ENCODE measurements at places on chromosomes 7 and 10. TPM values are rescaled to one million over a fixed set of nuclear protein-coding genes. Genes with fewer than 3 reads are reported as not detected.
A peak's percentile ranks its signal among the peaks of the same experiment; 100 is the strongest.

FAM13C gene
- not detected for total RNA-seq

GIMAP7 gene
- total RNA-seq = 46.9 TPM

ITGA8 gene
- total RNA-seq = not detected

SLC39A12 gene
- total RNA-seq = not detected

KIAA1217 gene
- 6.4 TPM for total RNA-seq

FKBP6 gene
- total RNA-seq = not detected

OLAH gene
- total RNA-seq = 0.44 TPM

UBTD1 gene
- total RNA-seq = 1.8 TPM

EPC1 gene
- total RNA-seq = 37.8 TPM

DDX50 gene
- total RNA-seq = 55.0 TPM

FAM25A gene
- not detected for total RNA-seq

GIMAP5 gene
- 53.8 TPM for total RNA-seq

PRLHR gene
- total RNA-seq = not detected

ALOX5 gene
- 3.1 TPM for total RNA-seq

DNA sequence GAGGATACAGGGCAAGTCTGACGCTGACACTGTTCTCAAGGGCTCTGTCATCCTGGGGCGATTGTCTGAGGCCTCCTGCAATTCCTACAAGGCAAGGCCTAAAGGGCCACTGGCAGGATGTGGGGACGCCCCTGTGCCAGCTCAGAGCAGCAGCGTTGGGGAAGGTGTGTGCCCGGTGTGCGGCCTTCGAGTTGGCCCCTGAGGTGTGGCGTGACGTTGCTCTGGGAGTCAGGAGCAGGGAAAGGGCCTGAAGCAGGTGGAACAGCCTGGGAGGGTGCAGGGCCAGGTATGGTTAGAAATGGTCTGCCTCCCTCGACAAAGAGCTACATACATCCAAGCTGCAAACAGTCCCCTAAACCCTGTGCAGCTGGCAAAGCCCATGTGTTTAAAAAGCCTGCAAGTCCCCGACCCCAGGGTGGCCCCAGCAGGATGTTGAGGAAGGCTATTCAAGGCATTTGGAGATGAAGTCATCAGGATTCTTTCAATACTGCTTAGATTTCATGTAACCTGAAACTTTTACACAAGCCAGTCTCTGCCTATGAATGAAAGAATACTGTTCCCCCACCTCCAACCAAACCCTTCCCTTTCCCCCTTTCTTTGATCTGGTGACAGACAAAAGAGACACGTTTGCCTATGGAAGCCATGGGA is 142.5 kb upstream of the TNS3 start:
- H3K27ac ChIP-seq = no peak overlapping the region
- no peak for DNase-seq
- H3K36me3 ChIP-seq = no peaks in the 10 kb centered on the region
- peaks cover 2% of the 10 kb centered on the region for H3K27me3 ChIP-seq

GRCh38 chr10:43128958-43129706 is 9.1 kb upstream of the CSGALNACT2 start:
- peaks cover 85% of the 10 kb centered on the region for H3K4me1 ChIP-seq
- H3K36me3 ChIP-seq = peaks cover 3% of the 10 kb centered on the region
- H3K4me3 ChIP-seq = peak overlapping the region; percentile 40
- peak overlapping the region; percentile 67 for H3K27ac ChIP-seq
- no peaks in the 10 kb centered on the region for H3K27me3 ChIP-seq

- no peaks in the 10 kb centered on the region for H3K4me1 ChIP-seq
- H3K36me3 ChIP-seq = no peaks in the 10 kb centered on the region
- H3K27ac ChIP-seq = no peak overlapping the region
- no peak overlapping the region for H3K4me3 ChIP-seq
- DNase-seq = no peak
- peaks cover 26% of the 10 kb centered on the region for H3K27me3 ChIP-seq
Observed at GRCh38 chr10:15725603-15726002, 5.9 kb upstream of the ITGA8 start.

- no peak for DNase-seq
- peaks cover 14% of the 10 kb centered on the region for H3K27me3 ChIP-seq
- peaks cover 23% of the 10 kb centered on the region for H3K4me1 ChIP-seq
- H3K4me3 ChIP-seq = peak overlapping the region; percentile 77
- H3K36me3 ChIP-seq = peaks cover 12% of the 10 kb centered on the region
Observed at GRCh38 chr7:149458235-149458634, 2.6 kb downstream of the ZNF777 start.

GRCh38 chr10:133557381-133557780 is 8.0 kb downstream of the SYCE1 start:
- H3K27ac ChIP-seq = no peak overlapping the region
- no peak for DNase-seq
- no peaks in the 10 kb centered on the region for H3K36me3 ChIP-seq
- H3K4me3 ChIP-seq = no peak overlapping the region

GRCh38 chr10:23457632-23458417 is 18.9 kb downstream of the OTUD1 start:
- no peak overlapping the region for H3K4me3 ChIP-seq
- no peak overlapping the region for H3K27ac ChIP-seq
- no peaks in the 10 kb centered on the region for H3K4me1 ChIP-seq
- peaks cover 7% of the 10 kb centered on the region for H3K27me3 ChIP-seq
- no peak for DNase-seq

GRCh38 chr7:71385330-71385729 is 253.4 kb downstream of the GALNT17 start:
- no peaks in the 10 kb centered on the region for H3K36me3 ChIP-seq
- H3K27ac ChIP-seq = no peak overlapping the region
- no peak for DNase-seq
- H3K4me1 ChIP-seq = no peaks in the 10 kb centered on the region
- H3K27me3 ChIP-seq = no peaks in the 10 kb centered on the region

DNA sequence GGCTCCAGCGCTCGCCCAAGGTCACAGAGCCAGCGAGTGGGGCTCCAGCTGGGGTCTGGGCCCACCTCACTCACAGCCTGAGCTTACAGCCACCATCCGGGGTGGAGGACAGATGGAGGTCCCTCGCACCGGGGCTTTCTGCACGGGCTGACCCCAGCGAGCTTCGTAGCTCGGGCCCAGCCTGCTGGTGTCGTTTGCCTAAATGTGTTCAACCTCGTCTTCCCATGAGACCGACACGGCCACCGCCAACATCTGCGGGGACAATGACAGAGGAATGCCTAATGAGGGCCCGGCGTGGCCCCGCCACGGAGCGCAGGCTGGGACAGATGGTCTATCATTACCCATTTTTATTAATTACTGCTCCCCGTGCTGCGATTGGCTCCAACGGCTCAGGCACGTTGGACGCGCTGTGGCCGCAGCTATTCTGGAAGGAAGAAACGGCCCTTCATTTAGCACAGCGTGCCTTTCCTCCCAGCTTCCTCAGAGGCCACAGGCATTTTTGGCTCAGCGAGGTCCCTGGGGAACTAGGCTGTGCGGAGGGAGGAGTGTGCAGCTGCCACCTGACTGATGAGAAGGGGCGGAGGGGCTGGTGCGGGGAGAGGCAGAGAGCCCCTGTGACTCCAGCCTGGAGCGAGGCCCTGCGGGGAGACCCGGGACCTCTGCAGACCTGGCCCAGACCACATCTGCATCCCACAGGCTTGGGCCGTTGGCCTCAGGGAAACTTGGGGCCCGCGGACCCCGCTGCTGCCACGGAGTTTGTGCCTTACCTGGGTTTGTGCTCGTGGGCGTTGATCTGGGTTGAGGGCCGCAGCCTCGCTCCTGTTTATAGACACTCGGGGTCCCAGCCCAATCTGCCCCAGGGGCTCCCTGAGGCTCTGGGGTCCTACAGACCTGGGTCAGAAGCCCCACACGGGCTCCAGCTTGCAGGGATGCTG is 22.9 kb upstream of the ELFN1 start:
- DNase-seq = no peak
- peaks cover 2% of the 10 kb centered on the region for H3K27me3 ChIP-seq
- no peak overlapping the region for H3K4me3 ChIP-seq

- DNase-seq = peak; percentile 55
- peak overlapping the region; percentile 92 for H3K4me3 ChIP-seq
- H3K27ac ChIP-seq = peak overlapping the region; percentile 99
- peaks cover 10% of the 10 kb centered on the region for H3K36me3 ChIP-seq
- H3K27me3 ChIP-seq = no peaks in the 10 kb centered on the region
Observed at GRCh38 chr10:35194906-35195305, 68.3 kb downstream of the CREM start.

GRCh38 chr7:34158368-34159153 is 253.2 kb downstream of the BMPER start:
- no peaks in the 10 kb centered on the region for H3K4me1 ChIP-seq
- no peaks in the 10 kb centered on the region for H3K27me3 ChIP-seq
- H3K4me3 ChIP-seq = no peak overlapping the region
- DNase-seq = no peak

DNA sequence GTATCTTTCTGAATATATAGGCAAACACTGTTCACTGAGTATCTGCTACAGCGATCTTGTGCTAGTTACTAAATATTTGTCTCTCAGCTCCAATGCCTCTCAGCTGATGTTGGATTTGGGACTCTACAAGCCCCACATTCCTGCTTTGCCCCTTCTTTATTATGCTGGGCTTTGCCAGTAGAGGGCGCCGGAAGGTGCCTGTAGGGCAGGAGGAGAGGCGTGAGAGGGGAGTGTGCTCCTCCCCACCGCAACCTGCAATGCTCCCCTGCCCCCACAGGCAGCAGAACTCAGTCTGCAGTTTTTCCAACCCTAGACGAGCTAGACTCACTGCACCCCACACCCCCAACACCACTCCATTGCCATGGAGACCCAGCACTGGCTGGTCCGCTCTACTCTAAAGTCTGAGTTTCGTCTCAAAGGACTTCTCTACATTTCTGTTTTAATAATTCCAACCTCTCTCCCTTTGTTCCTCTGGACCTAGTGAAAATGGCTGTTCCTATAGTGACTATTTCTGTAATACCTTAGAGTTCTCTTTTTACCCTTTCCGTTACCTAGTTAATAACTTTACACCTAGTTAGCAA is 337.6 kb downstream of the CCSER2 start:
- DNase-seq = no peak
- no peaks in the 10 kb centered on the region for H3K36me3 ChIP-seq
- H3K4me1 ChIP-seq = no peaks in the 10 kb centered on the region
- H3K27me3 ChIP-seq = peaks cover 3% of the 10 kb centered on the region

- H3K4me3 ChIP-seq = no peak overlapping the region
- no peaks in the 10 kb centered on the region for H3K4me1 ChIP-seq
- no peaks in the 10 kb centered on the region for H3K27me3 ChIP-seq
- H3K27ac ChIP-seq = no peak overlapping the region
Observed at GRCh38 chr10:13631594-13631993, 44.8 kb downstream of the PRPF18 start.

GRCh38 chr10:89503652-89504370 is 31.6 kb downstream of the SLC16A12 start:
- no peak overlapping the region for H3K4me3 ChIP-seq
- DNase-seq = no peak
- peaks cover 11% of the 10 kb centered on the region for H3K27me3 ChIP-seq

DNA sequence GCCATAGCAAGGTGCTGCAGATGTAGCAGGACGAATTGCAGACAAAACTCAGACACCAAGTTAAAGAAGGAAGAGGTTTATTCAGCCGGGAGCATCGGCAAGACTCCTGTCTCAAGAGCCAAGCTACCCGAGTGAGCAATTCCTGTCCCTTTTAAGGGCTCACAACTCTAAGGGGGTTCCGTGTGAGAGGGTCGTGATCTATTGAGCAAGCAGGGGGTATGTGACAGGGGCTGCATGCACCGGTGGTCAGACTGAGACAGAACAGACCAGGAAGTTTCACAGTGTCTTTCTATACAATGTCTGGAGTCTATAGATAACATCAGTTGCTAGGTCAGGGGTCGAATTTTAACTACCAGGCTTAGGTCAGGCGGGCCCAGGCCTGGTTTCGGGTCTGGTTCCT is 222.0 kb upstream of the C7orf33 start:
- H3K36me3 ChIP-seq = no peaks in the 10 kb centered on the region
- H3K27ac ChIP-seq = no peak overlapping the region
- H3K4me3 ChIP-seq = no peak overlapping the region

DNA sequence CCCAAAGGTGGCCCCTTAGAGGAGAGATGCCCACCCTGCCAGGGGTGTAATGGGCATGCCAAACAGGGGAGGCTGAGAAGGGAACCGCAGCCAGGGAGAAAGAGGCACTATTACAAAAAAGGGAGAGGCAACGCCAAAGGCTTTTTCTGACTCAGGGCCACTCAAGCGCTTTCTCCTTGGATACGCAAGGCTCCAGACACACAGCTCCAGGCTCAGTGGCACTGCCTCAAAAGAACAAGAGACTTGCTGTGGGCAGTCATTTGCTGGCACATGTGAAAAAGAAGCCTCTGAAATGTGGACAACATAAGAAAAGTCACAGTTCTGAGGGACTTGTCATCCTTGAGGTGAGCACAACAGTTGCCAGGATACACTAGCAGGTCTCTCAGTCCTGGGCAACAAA is 128.4 kb downstream of the DGKI start:
- no peak for DNase-seq
- no peak overlapping the region for H3K4me3 ChIP-seq
- H3K36me3 ChIP-seq = no peaks in the 10 kb centered on the region
- no peaks in the 10 kb centered on the region for H3K27me3 ChIP-seq
- H3K4me1 ChIP-seq = no peaks in the 10 kb centered on the region

DNA sequence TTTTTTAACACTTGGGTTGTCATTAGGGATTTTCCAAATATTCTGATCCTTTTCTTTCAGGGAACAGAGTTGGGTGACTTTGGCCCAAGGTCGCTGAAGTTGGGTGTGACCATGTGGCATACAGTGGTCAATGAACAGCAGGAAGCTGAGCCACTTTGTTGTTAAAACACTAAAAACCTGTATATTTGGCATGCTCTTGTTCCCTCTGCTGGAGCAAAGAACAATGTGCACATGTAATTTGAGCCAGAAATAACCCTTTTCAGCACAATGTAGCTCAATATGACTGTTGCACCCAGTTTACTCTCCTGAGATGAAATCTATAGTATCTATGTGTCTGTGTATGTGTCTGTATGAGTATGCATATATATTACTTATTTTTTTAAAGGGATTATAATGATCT is 74.9 kb downstream of the ADCYAP1R1 start:
- H3K27ac ChIP-seq = no peak overlapping the region
- no peaks in the 10 kb centered on the region for H3K36me3 ChIP-seq
- no peak overlapping the region for H3K4me3 ChIP-seq
- no peak for DNase-seq
- peaks cover 2% of the 10 kb centered on the region for H3K27me3 ChIP-seq

- no peaks in the 10 kb centered on the region for H3K36me3 ChIP-seq
- H3K4me1 ChIP-seq = no peaks in the 10 kb centered on the region
- H3K27me3 ChIP-seq = no peaks in the 10 kb centered on the region
- no peak overlapping the region for H3K4me3 ChIP-seq
Observed at GRCh38 chr7:52648872-52649271, 386.6 kb upstream of the POM121L12 start.

DNA sequence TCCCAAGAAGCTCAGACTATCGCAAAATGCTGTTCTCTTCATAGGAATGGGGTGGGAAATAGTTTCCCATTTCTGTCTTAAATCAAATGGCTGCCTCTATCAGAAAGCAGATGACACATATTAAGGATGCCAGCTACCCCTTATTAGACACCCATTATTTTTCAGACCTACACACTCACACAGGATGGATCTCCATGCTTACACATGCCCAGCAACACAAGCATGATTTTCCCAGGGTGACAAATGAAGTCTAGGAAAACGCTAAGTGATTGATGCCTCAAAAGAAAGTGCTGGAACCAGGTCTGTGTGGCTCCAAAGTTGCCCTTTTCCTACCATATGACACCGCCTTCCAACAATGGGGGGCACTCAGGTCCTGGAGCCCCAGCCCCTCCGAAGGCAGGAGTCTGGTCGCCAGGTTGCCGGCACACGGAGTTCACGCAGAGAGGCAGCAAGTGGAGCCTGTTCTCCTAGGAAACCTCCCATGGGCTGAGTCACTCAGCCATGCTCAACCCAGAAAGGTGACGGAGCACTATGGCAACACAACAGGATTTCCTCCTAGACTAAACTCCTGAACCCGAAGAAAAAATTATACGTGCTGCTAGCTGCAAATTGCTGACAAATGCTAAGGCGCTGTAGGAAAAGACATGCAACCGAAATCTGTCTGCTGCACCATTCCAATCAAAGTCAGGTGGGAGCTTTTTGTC is 19.8 kb downstream of the VOPP1 start:
- no peaks in the 10 kb centered on the region for H3K27me3 ChIP-seq
- peaks cover 98% of the 10 kb centered on the region for H3K4me1 ChIP-seq
- DNase-seq = no peak
- H3K4me3 ChIP-seq = no peak overlapping the region
- H3K27ac ChIP-seq = no peak overlapping the region
